ENCODE measurements at places on chromosomes 16 and 17.

DNA sequence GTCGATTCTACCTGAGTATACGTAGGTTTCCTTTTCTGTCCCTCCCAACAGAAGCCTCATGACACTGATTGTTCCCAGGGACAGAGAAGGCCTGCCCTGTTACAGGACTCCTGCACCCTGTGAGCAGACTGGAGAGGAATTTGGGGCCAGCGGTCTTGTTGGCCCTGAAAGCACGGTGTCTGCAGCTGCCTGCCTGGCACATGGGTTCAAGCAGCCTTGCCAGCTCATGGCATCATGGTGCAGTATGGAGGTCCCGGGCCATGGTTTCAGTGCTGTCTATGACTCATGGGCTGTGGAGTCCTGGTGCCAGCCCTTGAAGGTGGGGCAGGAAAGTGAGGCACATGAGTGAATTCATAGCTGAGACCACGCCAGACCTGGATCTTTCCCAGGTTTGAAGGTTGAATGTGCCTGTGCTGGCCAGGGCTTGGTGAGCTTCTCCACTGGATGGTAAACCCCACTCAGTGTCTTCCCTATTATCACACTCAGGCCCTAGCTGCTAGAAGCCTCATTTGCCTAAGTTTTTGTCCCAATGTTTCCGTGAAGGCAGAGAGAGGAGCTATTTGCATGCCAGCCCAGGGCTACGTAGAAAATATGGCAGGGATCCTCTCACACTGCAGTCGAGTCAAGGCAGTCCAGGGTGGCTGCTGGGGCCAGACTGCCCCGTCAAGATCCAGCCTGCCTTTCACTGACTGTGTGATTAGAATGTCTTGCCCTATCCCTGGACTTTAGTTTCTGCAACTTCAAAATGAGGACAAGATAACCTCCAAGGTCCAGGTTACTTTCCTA, 277.2 kb upstream of the CCL2 start:
- DNase-seq = no peak

- no peak for DNase-seq
Observed at GRCh38 chr16:81798311-81799137, 19.4 kb downstream of the PLCG2 start.

DNA sequence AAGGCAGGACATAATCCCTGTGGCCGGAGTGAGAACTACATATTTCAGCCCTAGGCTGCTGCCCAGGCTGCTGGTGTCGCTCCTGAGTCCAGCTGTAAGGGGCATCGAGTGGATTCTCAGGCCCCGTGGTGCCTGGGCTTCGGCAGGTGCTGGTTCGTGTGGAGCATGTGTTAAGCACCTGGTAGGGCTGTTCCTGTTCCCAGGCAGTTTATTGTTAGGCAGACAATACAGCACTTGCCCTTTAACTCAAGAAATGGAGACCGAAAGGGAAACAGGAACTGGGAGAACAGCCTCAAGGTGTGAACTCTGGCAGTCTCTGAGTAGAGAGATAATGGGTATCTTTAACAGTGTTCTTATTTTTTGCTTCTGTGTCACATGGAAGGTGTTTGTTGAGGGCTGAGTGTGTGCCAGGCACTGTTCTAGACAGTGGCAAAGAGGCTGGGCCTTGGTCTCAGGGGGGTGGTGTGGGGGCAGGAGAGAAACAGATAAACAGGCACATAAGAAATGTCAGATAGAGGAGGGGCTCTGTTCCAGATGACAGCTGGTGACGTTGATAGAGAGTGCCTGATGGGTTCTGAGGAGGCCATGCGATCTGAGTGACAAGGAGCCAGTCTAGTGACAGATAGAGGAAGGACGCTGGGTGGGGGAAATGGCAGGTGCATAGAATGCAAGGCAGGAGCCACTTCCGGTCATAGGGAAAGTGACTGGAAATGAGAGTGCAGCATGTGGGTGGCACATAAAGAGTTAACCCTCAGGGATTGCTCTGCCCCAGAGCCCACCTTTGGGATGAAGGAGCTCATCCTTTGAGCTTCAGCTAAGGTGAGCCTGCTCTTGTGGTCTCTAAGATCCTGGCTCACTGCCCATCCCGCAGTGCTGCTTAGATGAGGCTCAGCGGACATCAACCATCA, 33.8 kb downstream of the EPN2 start:
- DNase-seq = peak; percentile 35

DNA sequence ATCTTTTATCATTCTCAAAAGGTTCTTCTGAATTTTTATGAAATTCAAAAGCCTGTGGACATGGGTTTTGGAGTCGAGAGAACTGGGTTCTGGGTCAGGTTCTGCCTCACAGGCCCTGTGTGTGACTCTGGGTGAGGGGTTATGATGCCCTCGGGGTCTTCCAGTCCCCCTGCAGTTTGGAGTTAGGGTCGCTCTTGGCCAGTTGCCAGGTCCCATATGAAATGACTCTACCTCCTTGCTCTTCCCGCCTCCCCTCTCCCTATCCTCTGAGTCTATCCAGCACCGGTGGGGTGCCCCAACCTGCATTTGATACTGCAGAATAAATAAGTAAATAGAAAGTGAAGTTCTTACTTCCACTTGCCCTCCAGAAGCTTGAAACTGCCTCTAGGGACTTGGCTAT, 54.1 kb downstream of the ZDHHC7 start:
- no peak for DNase-seq

DNA sequence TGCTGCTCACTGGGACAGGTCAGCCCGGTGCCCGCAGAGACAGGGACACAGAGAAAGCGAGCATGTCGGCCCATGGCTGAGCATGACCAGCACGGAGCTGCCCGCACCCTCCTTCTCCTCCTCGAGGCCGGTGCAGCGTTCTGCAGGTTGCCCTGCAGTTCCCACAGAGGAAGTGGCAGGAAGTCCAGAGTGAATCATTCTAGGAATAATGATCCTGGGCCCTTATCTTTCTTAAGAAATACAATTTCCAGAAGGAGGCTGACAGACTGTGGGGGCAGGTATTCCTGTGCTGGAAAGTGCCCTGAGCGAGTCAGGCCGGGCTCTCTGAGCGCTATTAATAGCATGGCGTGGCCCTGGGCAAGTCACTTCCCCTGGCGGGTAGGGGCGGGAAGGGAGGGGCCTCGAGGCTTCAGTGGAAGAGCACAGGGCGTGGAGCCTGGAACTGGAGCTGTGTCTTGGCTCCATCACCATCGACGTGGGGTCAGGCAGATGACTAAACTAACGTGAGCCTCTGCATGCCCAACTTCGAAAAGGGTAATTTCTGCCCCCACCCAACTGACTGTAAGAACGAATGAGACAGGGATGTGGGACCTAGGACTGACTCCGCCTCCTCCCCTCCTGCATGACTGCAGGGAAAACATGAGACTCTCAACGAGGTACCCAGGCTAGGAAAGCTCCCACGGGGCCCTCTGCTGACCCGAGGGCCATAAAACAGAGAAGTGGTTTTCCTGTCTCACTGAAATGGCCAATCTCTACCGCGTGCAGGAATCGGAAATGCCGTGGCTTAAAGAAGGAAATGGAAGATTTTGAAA, 9.8 kb downstream of the TMEM204 start:
- DNase-seq = peak; percentile 17

DNA sequence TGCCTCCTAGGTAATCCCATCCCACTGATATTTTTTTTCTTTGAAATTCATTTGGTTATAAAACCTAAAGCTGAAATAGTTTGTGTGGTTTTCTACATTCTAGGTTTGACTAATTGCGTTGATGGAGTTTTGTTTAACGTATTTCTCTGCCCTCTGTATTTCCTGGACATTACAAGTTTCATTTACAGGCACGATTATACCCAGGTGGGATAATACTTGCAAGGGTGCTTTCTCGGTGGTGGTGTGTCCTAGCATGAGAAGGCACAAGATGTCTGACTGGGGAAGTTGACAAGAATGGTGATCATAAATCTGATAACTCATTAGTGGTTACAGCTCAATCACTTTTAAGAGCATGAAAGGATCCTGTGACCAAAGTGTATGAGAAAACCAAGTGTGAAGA, 45.0 kb downstream of the DYNLRB2 start:
- DNase-seq = no peak

DNA sequence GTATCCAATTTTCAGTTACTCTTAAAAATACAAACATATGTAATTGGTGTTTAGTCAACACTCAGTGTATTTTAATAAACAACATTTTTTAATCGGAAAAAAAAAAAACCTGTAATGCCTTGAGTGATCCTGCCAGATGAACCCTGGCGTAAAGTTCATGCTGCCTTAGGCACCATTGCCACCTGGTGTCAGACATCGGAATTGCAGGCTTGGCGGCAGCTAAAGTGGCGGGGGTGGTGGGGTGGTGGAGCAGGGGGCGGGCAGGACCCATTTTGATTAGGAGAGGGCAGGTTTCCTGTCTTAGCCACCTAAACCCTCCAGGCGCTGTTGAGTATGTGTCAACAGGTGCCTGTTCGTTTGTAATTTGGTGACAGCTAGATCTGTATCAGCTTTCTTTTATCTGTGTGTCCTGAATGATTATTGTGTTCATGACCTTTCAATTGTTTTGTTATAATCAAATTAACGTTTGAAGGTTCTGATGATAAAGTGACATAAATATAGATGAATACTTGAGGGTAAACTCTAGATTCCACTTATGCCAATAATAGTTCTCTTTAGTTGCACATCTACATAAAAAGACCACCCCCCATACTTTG, 588.7 kb downstream of the CDH13 start:
- DNase-seq = peak; percentile 76

GRCh38 chr17:13035420-13035819, 17.6 kb upstream of the ELAC2 start:
- no peak for DNase-seq

GRCh38 chr17:56130631-56131030, 22.6 kb upstream of the ANKFN1 start:
- no peak for DNase-seq

DNA sequence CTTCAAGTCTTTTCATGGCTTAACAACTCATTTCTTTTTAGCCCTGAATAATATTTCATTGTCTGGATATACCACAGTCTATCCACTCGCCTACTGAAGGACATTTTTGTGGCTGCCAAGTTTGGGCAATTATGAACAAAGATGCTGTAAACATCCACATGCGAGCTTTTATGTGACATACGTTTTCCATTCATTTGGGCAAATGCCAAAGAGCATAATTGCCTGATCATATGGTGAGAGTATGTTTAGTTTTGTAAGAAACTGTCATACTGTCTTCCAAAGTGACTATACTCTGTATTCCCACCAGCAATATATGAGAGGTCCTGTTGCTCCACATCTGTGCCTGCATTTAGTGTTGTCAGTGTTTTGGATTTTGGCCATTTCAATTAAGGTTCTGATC, 81.3 kb downstream of the ELAC2 start:
- DNase-seq = no peak

- DNase-seq = peak; percentile 34
Observed at GRCh38 chr17:79600681-79601131, 10.1 kb downstream of the RBFOX3 start.

GRCh38 chr17:61168506-61168905, 231.1 kb upstream of the TBX2 start:
- DNase-seq = no peak

GRCh38 chr17:3964203-3965117, at the start of gene ATP2A3:
Gene ATP2A3, minus strand, starts transcription at chr17:3964437. Its CDS starts 146 bp downstream, at chr17:3964291.
- peak; percentile 51 for DNase-seq

DNA sequence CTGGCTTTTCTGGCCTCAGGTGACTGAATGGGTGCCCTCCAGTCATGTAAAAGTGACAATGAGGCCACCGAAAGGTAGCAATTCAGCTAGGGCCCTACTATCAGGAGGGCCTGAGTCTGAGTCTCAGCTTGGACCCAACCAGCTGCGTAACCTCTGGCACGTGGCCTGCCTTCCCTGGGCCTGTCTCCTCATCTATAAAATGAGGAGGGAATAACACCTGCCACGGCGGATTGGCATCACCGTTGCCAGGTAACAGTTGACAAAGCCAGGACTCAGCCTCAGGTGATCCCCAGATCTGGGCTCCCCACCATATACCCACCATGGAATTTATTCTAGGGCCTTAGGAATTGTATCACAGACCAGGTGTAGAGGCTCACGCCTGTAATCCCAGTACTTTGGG, 217.1 kb downstream of the KATNIP start:
- DNase-seq = no peak

- DNase-seq = no peak
Observed at GRCh38 chr16:19864566-19864965, 20.1 kb downstream of the GPRC5B start.

- no peak for DNase-seq
Observed at GRCh38 chr17:68783861-68784260, 171.3 kb downstream of the ABCA8 start.

DNA sequence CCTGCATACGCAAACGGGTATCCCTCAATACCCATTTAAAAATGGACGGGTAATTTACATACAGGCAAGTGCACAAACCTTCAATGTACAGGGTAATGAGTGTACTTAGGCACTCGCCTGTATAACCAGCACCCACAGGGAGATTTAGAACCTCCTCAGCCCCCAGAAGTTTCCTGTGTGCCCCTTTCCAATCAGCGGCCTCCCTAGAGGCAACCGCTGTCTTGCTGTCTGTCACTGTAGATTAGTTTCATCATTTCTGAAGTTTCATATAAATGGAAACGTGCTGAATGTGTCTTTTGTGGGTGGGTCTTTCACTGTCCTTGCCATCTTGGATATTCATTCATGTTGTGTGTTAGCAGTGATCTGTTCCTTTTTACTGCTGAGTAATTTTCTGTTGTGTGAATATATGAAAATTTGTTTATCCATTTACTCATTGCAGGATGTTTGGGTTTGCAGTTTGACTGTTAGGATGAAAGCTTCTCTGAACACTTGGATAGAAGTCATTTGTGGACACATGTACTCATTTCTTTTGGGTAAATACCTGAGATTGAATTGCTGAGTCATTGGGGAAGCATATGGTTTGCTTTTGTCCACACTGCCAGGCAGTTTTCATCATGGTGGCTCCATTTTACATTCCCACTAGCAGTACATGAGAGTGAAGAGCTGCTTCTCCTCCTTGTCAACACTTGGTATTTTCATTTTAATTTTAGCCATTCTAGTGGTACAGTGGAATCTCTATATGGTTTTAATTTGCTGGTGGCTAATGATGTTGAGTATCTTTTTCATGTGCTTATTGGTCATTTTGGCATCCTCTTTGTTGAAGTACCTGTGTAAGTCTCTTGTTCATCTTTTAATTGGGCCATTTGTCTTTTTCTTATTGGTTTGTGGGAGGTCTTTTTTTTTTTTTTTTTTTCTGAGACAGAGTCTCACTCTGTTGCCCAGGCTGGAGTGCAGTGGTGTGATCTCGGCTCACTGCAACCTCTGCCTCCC, 2.1 kb upstream of the ADCY7 start:
- DNase-seq = no peak

Measured in neural progenitor cell (in vitro differentiated cells).